Stimulated activated CD4-positive, alpha-beta T cell treated with anti-CD3 and anti-CD28 coated beads, Interleukin-15, amount 100 ng/mL, for 48 hours (primary cell): ENCODE measurements at places on chromosomes 1 and 21.

GRCh38 chr1:78619032-78619431 is 1.2 kb upstream of the IFI44L start:
- no peak for DNase-seq

DNA sequence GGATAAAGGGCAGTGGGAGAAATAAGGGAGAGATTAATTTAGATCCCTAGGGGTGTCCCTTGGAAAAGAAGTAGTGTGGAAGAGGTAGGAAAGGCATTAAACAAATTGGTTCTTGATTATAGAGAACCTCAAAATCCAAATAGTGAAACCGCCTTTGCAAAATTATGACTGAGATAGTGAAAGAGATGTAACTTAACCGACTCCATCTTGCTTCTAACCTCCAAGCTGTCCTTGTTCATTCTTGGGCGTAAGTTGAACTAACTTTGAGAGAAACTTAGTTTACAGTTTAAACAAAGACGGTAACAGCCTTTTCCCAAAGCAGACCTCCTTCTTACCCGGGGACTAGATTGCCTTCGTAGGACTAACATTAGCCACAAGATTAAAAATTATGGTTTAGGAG is 3.2 kb upstream of the RAB3GAP2 start:
- DNase-seq: no peak

DNA sequence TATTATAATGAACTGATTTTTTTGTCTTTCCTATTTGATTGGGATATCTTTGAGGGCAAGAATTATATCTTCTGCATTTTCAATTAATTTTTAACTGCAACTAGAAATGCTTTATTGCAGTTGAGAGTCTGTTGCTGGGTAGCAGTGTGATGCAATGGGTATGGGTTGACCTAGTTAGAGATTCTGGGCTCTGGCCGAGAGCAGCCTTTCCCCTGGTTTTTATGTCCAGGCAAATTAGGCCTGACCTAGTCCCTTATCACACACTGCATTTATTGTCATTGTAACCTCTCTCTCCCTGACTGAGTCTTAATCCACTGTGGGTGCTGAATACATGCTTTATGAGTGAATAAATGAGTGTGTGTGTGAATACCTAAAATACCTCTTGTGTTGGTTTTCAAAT is 206.4 kb upstream of the PTGFR start:
- no peak for DNase-seq

GRCh38 chr1:145961109-145961424 is 3.2 kb upstream of the LIX1L start:
- no peak for DNase-seq

GRCh38 chr21:29711236-29711635 is 228.6 kb downstream of the GRIK1 start:
- DNase-seq: no peak

GRCh38 chr21:35226968-35227744 is 178.1 kb upstream of the RUNX1 start:
- DNase-seq: peak; percentile 36

- no peak for DNase-seq
Measured at GRCh38 chr21:43956670-43957035, 55.5 kb upstream of the TRAPPC10 start.
